ENCODE measurements at places on chromosomes 16 and 17.
A peak's percentile ranks its signal among the peaks of the same experiment; 100 is the strongest.

DNA sequence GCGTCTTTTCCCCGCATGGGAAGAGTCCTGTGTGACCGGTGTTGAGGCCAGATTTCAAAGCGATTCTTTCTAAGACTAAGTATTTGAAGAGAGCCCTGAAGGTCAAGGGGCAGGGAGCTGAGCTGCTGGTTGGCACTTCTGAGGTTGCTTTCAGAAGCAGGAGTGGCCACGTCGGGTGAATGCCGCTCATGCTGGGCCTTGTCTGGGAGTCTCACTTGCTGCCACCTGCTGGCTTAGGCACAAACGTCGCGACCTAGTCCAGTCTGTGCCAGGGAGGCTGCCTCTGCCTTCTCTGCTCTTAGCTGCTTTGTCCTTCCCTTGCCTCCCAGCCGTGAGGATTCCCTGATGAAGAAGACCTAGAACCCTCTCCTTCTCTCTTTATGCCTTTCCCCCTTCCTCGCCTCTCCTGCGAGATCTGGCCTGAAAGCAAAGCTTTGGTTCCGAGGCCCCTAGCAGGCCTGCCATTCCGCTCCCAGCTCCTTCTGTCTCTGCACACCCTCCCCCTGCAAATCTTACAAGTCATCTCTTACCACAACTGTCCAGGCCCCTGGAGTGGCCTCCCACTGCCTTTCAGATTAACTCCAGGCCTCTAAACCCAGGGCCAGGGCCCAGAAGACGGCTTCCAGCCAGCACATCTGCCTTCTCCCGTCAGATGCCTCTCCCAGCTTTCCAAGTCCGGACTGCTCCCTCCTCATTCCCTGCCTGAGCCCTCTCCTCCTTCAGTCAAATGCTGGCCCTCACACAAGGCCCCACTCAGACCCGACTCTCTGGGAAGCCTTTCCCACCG is 11.4 kb downstream of the CTNS start:
- no peak for DNase-seq

DNA sequence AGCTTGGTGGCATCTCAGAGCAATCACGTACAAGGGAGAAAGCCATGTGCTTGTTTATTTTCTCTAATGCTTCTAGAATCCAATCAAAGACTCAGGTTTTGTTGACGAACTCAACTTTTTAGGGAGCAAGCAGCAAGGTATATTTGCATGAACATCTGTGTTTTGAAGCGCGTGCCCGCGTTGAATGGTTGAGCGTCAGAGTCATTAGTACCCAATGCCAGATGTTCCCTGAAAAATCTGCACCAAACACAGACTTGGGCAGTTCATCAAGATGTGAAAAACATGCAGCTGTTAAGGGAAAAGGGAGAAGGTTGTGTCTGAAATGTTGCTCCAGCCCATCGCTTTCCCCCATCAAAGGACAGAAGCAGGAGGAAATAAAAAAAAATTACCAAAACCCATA is 170.4 kb downstream of the SNX29 start:
- no peak for DNase-seq

DNA sequence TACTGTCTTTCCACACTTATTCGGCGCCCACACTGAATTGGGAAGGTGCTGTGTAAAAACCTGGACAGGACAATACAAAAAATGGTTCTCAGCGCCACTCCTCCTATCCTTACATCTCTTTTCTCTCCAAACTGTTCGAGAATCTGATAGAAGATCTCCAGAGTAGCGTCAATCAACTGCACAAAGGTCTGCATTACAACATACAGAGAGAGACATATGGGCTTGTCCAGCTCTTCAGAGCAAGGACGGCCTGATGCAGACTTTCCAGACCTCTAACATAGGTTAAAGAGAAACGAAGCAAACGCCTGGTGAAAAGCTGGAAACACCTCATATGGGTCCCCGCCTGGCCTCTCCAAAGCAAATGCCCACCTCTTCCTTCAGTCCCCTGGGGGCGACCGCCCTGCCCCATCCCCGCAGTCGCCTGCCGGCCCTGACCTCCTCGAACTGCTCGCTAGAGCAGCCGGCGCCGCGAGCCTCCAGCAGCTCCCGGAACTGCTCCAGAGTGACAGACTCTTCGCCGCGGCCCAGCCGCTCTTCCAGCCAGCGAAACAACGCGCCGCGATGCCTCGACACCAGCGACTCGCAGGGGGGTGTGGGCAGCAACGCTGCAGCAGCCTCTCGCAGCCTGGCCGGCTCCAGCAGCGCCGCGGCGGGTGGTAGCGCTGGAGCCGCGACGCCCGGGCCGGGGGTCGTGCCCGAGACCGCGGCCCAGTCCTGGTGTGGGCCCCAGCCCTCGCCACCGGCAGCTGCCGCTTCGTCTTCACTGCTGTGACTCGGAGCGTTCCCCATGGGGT is 526 bp downstream of the ZZEF1 start:
- DNase-seq = peak; percentile 16

- DNase-seq = no peak
Observed at GRCh38 chr16:55502801-55503366, 6.0 kb upstream of the LPCAT2 start.

DNA sequence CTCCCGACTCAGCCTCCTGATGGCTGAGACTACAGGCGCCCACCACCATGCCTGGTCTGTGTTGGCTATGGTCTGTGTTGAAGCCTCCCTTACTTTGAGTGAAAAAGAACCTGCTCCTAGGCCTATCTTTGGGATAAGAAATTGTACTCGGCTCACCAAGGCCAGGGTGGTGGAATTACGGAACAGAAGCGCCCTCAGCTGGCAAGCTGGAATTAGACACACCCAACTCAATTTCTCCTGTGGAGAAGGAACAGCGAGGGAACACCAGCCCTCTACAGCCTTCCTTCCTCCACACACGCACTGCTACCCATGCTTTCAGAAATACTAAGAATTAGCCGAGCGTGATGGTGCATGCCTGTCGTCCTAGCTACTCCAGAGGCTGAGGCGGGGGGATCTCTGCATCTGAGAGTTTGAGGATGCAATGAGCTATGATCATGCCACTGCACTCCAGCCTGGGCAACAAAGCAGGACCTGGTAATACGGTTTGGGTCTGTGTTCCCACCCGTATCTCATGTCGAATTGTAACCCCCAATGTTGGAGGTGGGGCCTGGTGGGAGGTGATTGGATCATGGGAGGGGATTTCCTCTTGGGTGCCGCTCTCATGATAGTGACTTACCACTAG is 40.1 kb upstream of the RBBP6 start:
- DNase-seq = no peak

- DNase-seq = no peak
Observed at GRCh38 chr17:78226759-78227454, 4.5 kb upstream of the TMEM235 start.

DNA sequence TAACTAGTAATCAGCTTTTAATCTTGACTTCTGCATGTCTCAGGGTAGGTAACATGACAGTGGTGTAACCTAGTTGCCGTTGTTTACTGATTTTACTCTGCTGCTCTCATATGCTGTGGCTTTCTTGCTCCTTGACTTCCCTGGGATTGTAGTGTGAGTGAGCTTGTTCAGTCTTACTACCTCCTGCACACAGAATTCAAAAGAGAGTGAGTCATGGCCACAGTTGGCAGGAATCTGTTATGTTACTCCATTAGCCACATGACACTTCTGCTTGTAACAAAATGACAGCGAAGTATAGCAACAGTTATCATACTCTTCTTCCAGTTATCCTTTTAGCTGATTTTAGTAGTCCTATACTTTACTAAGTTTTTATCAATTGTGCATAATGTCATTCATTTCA is 18.8 kb downstream of the TNRC6A start:
- DNase-seq = no peak

- DNase-seq = no peak
Observed at GRCh38 chr17:27958708-27959381, 65.7 kb upstream of the LYRM9 start.

DNA sequence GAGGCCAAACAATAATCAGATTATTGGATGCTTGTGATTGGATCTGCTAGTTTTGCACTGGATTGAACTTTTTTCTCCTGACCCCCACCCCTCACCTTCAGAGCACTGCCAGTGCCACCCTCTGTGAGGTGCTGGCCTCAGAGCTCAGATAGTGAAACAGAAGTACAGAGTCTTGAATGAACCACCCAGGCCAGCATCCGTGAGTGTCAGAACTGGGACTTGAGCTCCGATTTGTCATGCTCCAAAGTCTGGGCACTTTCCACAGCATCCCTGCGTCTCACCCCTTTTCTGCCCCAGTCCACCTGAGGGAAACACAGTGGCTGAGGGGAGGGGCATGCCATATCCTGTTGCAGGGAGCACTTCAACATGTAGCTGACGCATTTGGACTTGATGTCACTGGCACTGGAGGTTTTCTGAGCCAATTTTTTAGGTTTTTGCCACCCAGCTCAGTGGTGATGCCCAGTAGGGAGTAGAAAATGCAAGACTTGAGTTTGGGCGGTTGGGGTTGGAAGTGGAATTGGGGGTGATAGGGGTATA is 47.3 kb downstream of the SMPD3 start:
- DNase-seq = no peak

GRCh38 chr17:4934173-4934979 is 2.3 kb downstream of the GP1BA start:
- no peak for DNase-seq

DNA sequence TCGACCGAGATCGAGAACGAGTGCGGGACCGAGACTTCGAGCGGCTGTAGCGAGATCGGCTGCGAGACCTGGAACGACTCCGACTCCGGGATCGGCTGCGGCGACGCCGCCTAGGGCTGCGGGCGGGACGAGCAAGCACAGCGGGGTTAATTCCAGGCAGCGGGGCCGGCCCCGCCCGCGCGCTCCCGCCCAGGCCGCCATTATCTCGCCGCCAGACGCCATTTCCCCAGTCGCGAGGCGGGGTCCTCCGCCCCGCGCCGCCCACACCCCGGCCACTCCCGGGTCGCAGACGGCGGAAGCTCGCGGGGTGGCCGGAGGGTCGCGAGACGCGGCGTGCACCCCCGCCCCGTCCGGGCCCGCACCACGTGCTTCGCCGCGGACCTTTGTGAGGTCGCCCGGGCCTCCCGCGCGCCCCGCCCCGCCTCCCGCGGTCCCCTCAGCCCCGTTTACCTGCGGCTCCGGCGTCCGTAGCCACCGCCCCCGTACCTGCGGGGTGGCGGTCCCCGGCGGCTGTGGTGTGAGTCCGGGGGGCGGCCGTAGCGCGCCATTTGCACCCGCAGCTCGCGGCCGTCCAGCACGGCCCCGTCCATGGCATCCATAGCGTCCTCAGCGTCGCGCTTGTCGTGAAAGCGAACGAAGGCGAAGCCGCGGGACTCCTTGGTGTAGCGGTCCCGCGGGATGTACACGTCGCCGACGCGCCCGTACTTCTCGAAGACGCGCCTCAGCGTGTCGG is 616 bp downstream of the SRSF2 start:
- peak; percentile 58 for DNase-seq

GRCh38 chr17:17380145-17380925 is 77.2 kb downstream of the NT5M start:
- DNase-seq = no peak

DNA sequence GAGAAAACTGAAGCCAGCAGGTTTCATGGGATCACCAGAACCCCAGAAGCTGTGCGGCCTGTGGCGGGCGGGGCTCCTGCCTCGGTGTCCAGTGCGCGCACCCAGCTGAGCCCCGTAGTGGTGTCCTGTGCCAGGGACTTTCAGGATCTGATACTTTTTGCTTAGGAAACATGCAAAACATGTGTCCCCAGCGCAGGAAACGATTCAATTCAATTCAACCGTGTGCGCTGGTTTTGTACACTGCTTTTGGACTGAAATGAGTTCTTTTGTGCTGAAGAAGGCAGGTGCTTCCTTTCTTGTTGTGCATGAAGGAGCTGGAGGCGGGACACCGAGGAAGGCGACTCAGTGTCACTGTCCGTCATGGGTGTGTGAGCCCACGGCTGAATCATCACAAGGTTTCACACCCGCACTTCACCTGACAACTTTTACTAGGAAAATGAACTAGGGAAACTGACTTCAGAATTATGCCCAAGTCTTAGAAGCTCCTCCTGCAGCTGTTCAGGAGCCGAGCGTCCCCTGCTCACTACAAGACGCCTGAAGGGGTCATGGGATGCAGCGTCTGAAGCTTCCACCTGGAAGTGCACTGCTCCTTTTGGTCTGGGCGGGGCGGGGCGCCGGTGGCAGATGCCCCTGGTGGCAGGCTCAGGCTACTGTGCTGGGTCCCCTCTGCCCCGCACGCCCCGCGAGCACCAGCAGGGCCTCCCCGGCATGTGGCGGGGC is 31.4 kb upstream of the ZNF750 start:
- no peak for DNase-seq

DNA sequence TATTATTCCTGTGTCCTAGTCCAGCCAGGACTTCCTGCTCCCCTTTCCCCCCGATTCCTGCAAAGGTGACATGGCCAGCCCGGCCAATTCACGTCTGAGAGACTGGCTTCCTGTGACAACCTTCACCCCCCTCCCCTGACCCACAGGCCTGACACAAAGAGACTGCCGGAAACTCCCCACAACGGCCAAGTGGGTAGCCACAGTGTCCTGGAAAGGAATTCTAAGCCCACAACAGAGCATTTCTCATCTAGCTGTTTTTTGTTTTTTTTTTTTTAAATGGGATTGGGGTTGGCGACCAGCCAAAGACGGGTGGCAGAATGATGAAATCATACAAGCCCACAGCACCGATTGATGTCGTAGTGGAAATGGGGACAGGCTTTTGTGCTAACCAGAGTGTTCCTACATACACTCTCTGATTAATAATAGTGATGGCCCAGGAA is 2.8 kb upstream of the XAF1 start:
- peak; percentile 25 for DNase-seq

GRCh38 chr16:54072237-54072636 is 214.3 kb downstream of the IRX3 start:
- no peak for DNase-seq

DNA sequence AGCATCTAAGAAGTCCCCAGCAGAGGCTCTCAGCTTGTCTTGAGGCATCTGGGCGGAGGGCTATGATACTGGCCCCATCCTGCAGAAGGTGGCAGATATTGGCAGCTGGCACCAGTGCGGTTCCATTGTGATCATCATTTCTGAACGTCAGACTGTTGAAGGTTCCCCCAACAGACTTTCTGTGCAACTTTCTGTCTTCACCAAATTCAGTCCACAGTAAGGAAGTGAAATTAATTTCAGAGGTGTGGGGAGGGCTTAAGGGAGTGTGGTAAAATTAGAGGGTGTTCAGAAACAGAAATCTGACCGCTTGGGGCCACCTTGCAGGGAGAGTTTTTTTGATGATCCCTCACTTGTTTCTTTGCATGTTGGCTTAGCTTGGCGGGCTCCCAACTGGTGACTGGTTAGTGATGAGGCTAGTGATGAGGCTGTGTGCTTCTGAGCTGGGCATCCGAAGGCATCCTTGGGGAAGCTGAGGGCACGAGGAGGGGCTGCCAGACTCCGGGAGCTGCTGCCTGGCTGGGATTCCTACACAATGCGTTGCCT is at the start of gene CIITA:
Gene CIITA (plus strand): TSS at position 404 of the 543 bp plus-strand sequence. CDS start 129 bp downstream, at position 533.
- DNase-seq = no peak

- peak; percentile 5 for DNase-seq
Observed at GRCh38 chr17:44829523-44830358, at the start of gene GJC1. Gene GJC1, minus strand, starts transcription at chr17:44830287. Its CDS starts 24,470 bp downstream, at chr17:44805817.

- no peak for DNase-seq
Observed at GRCh38 chr17:48819466-48819865, 2.4 kb upstream of the TTLL6 start.

DNA sequence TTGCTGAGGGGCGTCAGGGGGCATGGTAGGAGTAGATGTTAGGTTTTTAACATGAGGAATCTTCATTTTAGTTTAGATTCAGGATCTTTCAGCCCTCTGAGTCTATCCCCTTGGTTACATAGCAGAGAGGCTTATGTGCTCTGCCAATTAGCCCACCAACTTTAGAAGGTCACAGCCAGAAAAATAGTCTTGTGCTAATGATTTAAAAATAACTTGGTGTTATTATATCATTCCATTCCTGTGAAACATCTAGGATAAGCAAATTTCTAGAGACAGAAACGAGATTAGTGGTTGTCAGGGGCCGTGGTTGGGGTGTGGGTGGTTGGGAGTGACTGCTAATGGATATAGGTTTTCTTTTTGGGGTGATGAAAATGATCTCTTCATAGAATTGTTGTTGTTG is 183.7 kb downstream of the SNX29 start:
- DNase-seq = no peak

- DNase-seq = no peak
Observed at GRCh38 chr16:81646561-81646960, 132.5 kb upstream of the PLCG2 start.

Data from activated T-helper 9 cell treated with anti-CD3 and anti-CD28 coated beads, Interleukin-2, amount 50 U/mL, for 16 hours (primary cell).